ENCODE measurements at places on chromosomes 3 and 15. TPM values are rescaled to one million over a fixed set of nuclear protein-coding genes. Genes with fewer than 3 reads are reported as not detected.

The CCDC33 gene
- not detected for polyA plus RNA-seq

GRCh38 chr3:37290551-37290950 lies 116.2 kb upstream of the LRRFIP2 start:
- DNase-seq = no peak

DNA sequence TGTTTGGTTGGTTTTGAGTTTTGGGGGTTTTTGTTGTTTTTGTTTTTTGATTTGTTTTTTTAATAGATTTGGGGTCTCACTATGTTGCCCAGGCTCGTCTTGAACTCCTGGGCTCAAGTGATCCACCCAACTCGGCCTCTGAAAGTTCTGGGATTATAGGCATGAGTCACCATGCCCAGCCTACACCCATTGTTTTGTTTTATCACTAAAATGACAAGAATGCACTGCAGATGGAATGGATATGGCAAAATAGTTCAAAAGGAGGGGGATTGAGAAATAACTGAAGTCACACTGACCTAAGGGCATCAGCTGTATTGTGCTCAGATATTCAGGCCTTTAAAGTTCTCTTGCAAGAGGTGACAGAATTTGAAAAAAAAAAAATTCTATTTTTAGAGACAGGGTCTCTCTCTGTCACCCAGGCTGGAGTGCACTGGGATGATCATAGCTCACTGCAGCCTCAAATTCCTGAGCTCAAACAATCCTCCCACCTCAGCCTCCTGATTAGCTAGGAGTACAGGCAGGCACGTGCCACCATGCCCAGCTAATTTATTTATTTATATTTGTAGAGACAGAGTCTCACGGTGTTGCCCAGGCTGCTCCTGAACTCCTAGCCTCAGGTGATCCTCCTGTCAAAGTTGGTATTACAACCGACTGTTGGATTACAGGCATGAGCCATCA lies 4.4 kb upstream of the RASA2 start:
- no peak for DNase-seq

The DPPA4 gene
- polyA plus RNA-seq = 1.1 TPM

The TTLL13 gene
- polyA plus RNA-seq = 0.20 TPM

The MME gene
- polyA plus RNA-seq = 7.7 TPM

The CCRL2 gene
- 0.38 TPM for polyA plus RNA-seq

GRCh38 chr3:42701371-42702065 lies 1.1 kb downstream of the HHATL start:
- no peak for DNase-seq

- no peak for DNase-seq
Observed at GRCh38 chr3:124748560-124749198, 18.4 kb downstream of the UMPS start.

DNA sequence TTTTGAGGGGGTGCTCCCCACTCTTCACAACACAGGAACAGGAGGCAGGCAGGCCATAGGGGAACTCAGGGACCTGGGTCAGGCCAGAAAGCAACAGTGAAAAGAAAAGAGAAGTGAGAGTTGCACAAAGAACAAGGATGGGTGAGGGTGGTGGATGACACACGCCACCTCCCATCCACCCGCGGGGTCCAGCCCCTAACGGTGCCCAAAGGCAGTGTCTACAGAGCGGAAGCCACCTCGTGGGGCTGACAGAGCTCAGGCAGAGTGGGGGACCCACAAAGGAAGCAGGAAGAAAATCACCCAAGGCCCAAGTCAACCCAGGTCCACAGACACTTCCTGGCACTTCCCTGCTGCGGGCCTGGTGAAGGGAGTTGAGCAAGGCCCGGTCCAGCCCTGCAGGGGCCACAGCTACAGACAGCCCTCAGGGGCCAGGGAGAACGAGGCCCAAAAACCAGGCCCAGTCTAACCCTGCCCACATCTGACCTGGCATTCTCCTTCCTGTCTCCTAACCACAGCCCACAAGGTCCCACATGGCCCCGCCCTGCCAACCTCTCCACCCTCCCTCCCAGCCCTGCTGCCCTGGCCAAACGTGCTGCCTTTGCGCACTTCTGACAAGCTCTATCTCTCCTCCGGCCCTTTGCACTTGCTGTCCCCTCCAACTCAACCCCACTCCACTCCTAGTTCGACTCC lies 5.9 kb downstream of the NUP210 start:
- DNase-seq = no peak

- DNase-seq = no peak
Observed at GRCh38 chr3:12186046-12186445, 27.3 kb upstream of the TIMP4 start.

DNA sequence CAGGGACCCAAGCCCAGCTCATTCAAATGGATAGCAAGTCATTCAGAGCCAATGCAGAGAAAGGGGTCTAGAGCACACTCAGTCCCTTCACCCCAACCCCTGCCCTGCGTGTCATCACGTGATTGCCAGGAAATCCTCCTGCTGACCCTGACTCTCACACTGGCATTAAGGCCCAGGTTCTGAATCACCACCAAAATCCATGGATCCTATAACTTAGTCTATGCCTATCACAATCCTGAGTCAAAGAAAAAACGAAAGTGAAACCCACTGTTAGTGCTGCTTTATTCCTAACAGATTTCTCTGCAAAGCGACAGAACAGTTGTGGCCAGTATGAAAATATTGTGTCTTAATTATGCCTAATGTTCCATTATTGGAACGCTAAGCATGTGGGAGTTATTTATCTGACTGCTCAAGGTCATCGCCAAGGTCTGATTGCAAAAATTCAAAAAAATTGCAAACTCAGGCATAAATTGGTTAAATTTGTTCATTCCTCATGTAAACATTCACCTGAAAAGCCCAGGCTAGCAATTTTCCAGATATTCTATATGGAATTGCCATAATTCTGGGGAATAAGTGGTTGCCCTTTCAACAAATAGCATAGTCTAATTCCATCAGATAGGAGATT lies 108.7 kb upstream of the EIF1B start:
- DNase-seq = no peak

The CMTM6 gene
- 19.1 TPM for polyA plus RNA-seq

The APBA2 gene
- polyA plus RNA-seq = 3.9 TPM

GRCh38 chr15:80260551-80260950 lies 8.5 kb upstream of the CTXND1 start:
- no peak for DNase-seq

GRCh38 chr3:169242708-169243513 lies 420.6 kb downstream of the MECOM start:
- no peak for DNase-seq

GRCh38 chr15:87760547-87761314 lies 495.8 kb downstream of the NTRK3 start:
- DNase-seq = no peak

DNA sequence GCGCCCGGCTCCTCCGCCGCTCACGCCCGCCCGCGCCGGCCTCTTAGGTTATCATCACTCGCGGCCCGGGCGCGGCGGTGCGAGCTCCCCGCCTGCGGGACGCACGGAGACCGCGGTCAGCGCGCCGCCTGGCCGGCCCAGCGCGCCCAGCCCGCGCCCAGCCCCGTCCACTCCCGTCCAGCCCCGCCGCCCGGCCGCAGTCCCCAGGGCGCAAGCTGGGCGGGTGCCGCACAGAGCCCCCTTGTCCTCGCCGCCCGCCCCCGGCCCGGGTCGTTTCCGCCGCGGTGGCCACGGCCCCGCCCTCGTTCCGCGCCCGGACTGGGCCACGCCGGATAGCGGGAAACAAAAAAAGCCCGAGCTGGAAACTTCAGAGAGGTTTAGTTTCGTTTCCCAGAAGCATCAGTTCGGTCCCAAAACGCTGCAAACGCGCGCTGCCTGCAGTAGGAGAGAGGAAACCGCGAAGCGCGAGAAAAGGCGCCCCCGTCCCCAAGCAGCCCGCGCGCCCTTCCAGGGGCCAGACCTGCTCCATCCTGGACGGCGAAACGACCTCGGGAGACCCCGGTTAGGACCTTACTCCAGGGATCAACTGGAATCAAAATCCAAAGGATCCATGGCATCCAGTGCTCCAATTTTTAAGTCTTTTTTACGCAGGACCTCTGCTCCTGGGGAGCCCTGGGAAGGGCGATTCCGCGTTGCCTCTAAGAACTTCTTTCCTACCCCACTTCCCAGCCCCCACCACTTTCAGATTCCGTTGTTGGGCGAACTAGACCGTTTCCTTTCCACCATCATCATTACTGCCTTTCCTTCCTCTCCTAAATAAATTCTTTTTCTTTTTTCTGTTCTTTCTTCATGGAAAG lies at the start of gene ATP10A:
TSS of gene ATP10A (minus strand) at position 217 of the 857 bp plus-strand sequence. CDS start 231 bp downstream, outside the sequence.
- no peak for DNase-seq

GRCh38 chr15:94252906-94253491 lies 21.6 kb downstream of the MCTP2 start:
- no peak for DNase-seq

DNA sequence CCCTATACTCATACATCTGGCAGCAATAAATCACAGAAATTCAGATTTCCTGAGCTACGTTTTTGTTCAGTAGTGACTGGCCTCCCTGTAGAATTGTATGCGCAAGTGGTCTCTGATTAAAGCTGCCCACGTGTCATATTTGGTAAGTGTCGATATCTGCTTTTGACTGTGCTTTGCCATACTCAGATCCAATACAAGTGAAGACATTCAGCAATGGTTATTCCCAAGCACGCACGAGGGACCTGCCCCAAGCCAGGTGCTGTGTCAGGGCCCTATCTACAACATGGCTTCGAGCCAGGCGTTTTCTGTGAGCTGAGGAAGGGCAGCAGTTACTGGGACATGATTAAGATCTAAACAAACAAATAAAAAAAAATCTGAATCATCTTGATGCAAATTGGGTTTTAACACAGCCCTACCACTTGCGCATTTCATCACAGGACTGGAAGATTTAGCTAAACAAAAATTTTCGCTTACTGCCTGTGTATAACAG lies 47.2 kb upstream of the ICE2 start:
- no peak for DNase-seq

The FBXW12 gene
- 0.15 TPM for polyA plus RNA-seq

Data from forelimb muscle (tissue), 1 donor.